ENCODE measurements at places on chromosomes 1 and 21.

GRCh38 chr1:100810360-100810759, 84.3 kb downstream of the EXTL2 start:
- DNase-seq = no peak

DNA sequence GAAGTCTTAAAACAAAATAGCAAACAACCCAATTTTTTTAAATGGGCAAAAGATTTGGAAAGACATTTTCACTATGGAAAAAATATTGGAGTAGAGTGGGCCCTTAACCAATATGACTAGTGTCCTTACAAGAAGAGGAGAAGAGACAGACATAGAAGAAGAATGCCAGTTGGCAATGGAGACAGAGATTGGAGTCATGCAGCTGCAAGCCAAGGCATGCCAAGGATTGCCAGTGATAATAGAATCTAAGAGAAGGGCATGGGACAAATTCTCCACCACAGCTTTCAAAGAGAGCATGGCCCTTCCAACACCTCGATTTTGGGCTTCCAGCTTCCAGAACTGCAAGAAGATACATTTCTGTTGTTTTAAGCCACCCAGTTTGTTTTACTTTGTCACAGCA, 92.7 kb downstream of the RGS2 start:
- DNase-seq = no peak

DNA sequence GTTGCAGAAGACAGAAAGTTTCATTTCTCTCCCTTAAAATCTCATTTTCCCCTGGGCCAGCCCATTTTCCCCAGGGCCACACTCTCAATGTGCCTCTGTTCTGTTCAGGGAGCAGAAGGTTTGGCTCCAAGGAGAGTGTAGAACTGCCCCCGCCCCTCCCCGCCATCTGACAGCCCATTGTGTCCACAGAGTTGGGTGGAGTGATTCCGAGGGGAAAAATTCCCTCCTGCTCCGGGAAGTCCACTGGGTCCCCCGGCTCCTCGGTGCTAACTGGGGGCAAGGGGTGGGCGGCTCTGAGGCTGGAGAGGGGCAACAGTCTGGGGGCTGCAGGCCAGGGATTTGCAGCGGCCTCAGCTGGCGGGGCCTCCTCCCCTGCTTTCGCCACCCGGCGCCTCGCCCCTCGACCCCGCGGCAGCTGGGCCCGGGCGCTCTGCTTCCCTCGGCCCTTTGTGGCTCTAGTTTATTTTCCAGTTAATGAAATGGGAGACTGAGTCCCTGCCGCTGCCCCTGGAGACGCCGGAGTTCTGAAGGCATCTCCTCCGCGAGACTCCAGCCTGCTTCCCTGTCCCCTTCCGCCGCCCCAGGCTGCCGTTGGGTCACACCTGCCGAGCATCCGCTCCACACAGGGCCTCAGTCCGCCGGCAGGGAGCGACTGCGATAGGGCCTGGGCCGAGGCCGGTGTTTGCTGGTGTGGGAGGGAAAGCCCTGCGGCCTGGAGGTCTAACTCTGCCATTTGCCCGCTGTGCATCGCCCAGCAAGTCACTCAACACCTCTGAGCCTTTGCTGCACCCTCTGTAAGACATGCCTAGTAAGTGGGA, 14.7 kb upstream of the KIRREL1 start:
- DNase-seq = no peak

- DNase-seq = no peak
Observed at GRCh38 chr1:88276163-88276562, 407.9 kb upstream of the PKN2 start.

GRCh38 chr1:222454186-222454585, 93.7 kb downstream of the HHIPL2 start:
- no peak for DNase-seq

- no peak for DNase-seq
Observed at GRCh38 chr1:242019018-242019417, 20.1 kb upstream of the MAP1LC3C start.

DNA sequence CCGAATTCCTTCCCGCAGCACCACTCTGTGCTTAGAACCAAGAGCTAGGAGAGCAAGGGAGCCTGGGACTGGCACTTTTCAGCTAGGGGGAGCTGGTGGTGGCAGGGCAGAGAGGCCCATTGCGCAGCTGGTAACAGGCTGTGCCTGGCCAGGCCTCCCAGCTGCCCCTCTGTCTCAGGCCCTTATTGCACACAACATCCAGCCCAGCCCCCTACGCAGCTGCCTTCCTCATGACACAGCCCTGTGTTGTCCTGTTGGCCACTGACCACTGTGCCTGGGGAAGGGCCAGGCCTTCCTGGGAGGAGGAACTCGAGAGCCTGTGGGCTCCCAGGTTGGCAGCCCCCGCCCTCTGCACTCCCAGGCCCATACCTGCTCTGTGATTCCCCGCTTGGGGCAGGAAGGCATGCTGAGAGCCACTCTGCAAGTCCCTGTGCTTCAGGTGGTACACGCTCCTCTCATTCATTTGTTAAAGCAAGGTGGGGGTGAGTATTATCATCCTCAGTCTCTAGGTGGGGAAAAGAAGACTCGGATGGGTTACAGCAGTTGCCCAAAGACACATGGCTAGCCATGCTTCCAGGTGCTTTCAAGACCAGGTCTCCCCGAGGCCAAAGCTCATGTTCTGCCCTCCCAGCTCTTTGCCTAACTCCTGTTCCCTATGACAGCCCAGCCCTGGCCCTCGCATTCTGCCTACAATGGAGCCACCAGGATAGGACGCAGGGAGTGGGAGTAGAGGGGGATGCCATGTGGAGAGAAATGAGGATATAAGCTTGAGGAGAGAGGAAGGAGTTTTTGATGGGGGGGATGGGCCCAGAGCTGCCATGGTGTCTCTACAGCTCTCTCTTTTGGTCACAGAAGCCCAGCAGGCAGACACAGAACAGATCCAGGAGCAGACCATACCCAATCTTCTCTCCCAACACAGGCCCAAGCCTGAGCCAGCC, 81.8 kb downstream of the TMEM53 start:
- no peak for DNase-seq

DNA sequence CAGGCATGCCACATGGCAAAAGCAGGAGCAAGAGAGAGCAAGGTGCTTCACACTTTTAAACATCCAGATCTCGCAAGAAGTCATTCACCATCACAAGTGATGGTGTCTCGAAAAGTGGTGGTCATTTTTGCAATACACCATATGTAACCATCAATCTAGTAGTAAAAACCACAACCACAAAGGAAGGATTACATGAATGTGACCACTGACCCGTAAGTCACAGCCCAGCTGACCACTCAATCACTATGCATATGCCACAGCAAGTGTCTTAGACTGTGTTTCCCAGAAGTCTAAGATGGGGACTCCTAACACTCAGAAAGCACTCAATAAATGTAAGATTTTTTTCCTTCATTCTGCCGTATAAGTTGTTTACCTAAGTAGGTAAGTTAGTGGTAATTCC, 76.9 kb downstream of the FH start:
- DNase-seq = no peak

DNA sequence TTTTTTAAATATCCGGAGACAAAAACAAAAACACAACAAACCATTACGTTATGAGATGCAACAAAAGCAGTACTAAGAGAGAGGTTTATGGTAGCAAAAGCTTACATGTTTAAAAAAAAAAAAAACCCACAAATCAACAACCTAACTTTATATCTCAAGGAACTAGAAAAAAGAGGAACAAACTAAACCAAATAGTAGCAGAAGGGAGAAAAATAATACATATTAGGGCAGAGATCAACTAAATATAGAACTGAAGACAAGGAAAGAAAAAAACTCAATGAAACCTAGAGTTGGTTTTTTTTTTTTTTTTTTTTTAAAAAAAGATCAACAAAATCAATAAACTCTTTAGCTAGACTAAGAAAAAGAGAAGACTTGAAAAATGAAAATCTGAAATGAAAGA, 34.9 kb downstream of the ZNF644 start:
- DNase-seq = no peak

Data from activated naive CD4-positive, alpha-beta T cell treated with Interleukin-2 at 50 U/mL for 16 hours (primary cell).